ENCODE measurements at places on chromosomes 4 and X. TPM values are rescaled to one million over a fixed set of nuclear protein-coding genes. Genes with fewer than 3 reads are reported as not detected.

ACE2 gene
- not detected for total RNA-seq

MMRN1 gene
- 0.27 TPM for total RNA-seq

GUCY1A1 gene
- total RNA-seq = not detected

MAGEB17 gene
- not detected for total RNA-seq

MTNR1A gene
- total RNA-seq = not detected

USO1 gene
- 50.0 TPM for total RNA-seq

SLC6A14 gene
- not detected for total RNA-seq

ATP1B4 gene
- not detected for total RNA-seq

Measured in T-helper 1 cell treated with Interleukin-12 subunit alpha and Interleukin-12 subunit beta and Interleukin-4 antibody, amounts not matched to agents 30 ng/mL and 1 ng/mL, for 36 hours (primary cell).